ENCODE measurements at places on chromosomes 13 and 19. TPM values are rescaled to one million over a fixed set of nuclear protein-coding genes. Genes with fewer than 3 reads are reported as not detected.

GRCh38 chr13:26708007-26708297, 52.6 kb downstream of the GPR12 start:
- no peak overlapping the region for H3K27ac ChIP-seq
- H3K27me3 ChIP-seq, result no peaks in the 10 kb centered on the region
- no peak overlapping the region for H3K4me3 ChIP-seq
- no peaks in the 10 kb centered on the region for H3K36me3 ChIP-seq

- H3K27me3 ChIP-seq, result no peaks in the 10 kb centered on the region
- H3K4me1 ChIP-seq, result no peaks in the 10 kb centered on the region
- no peak overlapping the region for H3K4me3 ChIP-seq
- peaks cover 35% of the 10 kb centered on the region for H3K36me3 ChIP-seq
- DNase-seq, result peak; percentile 39
- no peak overlapping the region for H3K27ac ChIP-seq
Observed at GRCh38 chr19:1424192-1424955, 13.8 kb upstream of the RPS15 start.

Gene CDK8
- total RNA-seq, result 8.5 TPM

DNA sequence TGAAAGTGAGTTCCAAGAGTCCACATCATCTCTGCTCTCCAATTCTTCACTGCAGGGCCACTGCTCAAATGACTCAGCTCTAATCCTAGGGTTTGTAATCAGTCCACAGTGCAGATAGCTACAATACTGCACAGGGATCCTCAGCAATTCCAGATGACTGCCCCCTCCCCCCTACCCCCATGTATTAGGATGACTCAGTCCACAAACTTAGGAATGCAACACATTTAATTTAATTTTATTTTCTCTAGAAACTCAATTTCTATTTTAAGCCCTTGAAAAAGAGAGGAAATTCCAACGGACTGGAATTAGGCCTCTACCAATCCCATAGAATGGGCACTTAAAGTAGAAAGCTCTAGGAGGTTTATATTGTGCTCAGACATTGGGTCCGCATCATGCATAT, 173.8 kb upstream of the SOX21 start:
- no peak overlapping the region for H3K4me3 ChIP-seq
- H3K4me1 ChIP-seq, result peaks cover 5% of the 10 kb centered on the region
- H3K36me3 ChIP-seq, result no peaks in the 10 kb centered on the region
- no peaks in the 10 kb centered on the region for H3K27me3 ChIP-seq
- no peak for DNase-seq
- H3K27ac ChIP-seq, result no peak overlapping the region

- peak overlapping the region; percentile 63 for H3K27ac ChIP-seq
- no peaks in the 10 kb centered on the region for H3K27me3 ChIP-seq
- peak overlapping the region; percentile 73 for H3K4me3 ChIP-seq
- DNase-seq, result peak; percentile 85
Observed at GRCh38 chr19:17235300-17235970, 9.4 kb downstream of the OCEL1 start.

- no peaks in the 10 kb centered on the region for H3K27me3 ChIP-seq
- no peak overlapping the region for H3K4me3 ChIP-seq
- H3K36me3 ChIP-seq, result no peaks in the 10 kb centered on the region
Observed at GRCh38 chr13:97124915-97125809, 97.0 kb upstream of the MBNL2 start.

Gene ARHGEF1
- 136 TPM for total RNA-seq

Gene GAS6
- total RNA-seq, result not detected

- no peaks in the 10 kb centered on the region for H3K36me3 ChIP-seq
- no peak overlapping the region for H3K27ac ChIP-seq
- H3K4me1 ChIP-seq, result no peaks in the 10 kb centered on the region
- no peak overlapping the region for H3K4me3 ChIP-seq
Observed at GRCh38 chr13:71610876-71611275, 256.1 kb downstream of the DACH1 start.

GRCh38 chr13:46403851-46404732, 17.0 kb upstream of the RUBCNL start:
- DNase-seq, result no peak
- no peak overlapping the region for H3K27ac ChIP-seq
- H3K27me3 ChIP-seq, result no peaks in the 10 kb centered on the region
- H3K36me3 ChIP-seq, result no peaks in the 10 kb centered on the region

GRCh38 chr13:105796081-105796480, 739.4 kb downstream of the EFNB2 start:
- no peak overlapping the region for H3K27ac ChIP-seq
- no peak for DNase-seq
- H3K4me3 ChIP-seq, result no peak overlapping the region
- H3K27me3 ChIP-seq, result no peaks in the 10 kb centered on the region
- no peaks in the 10 kb centered on the region for H3K4me1 ChIP-seq

GRCh38 chr19:46472592-46472991, 1.2 kb upstream of the PNMA8A start:
- H3K36me3 ChIP-seq, result no peaks in the 10 kb centered on the region
- no peaks in the 10 kb centered on the region for H3K27me3 ChIP-seq
- no peak overlapping the region for H3K27ac ChIP-seq
- H3K4me1 ChIP-seq, result no peaks in the 10 kb centered on the region
- peak; percentile 41 for DNase-seq

Gene LRP3
- total RNA-seq, result not detected

Gene PRR36
- total RNA-seq, result not detected

Gene NFIX
- total RNA-seq, result 0.18 TPM

Gene ENOX1
- not detected for total RNA-seq

DNA sequence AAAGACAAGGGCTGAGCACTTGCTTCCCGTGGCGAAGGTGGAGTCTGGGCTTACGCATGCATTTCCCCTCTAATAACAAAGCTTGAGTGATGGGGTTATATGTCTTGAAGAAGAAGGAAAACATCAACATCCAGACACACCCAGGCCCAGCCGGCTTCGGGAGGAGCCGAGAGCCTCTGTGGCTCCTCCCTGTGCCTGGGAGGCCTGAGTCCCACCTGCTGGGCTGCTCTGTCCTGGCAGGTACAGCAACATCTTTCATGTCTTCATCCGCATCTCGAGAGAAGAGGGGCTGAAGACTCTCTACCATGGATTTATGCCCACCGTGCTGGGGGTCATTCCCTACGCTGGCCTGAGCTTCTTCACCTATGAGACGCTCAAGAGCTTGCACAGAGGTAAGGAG, 30.6 kb downstream of the TMEM161A start:
- H3K27me3 ChIP-seq, result no peaks in the 10 kb centered on the region
- H3K4me3 ChIP-seq, result no peak overlapping the region
- no peaks in the 10 kb centered on the region for H3K36me3 ChIP-seq
- peaks cover 22% of the 10 kb centered on the region for H3K4me1 ChIP-seq

Gene FCGBP
- total RNA-seq, result 0.32 TPM

GRCh38 chr19:310141-310651, 19.0 kb upstream of the PLPP2 start:
- no peak overlapping the region for H3K4me3 ChIP-seq
- no peaks in the 10 kb centered on the region for H3K36me3 ChIP-seq
- no peak for DNase-seq
- H3K4me1 ChIP-seq, result no peaks in the 10 kb centered on the region
- H3K27me3 ChIP-seq, result no peaks in the 10 kb centered on the region

DNA sequence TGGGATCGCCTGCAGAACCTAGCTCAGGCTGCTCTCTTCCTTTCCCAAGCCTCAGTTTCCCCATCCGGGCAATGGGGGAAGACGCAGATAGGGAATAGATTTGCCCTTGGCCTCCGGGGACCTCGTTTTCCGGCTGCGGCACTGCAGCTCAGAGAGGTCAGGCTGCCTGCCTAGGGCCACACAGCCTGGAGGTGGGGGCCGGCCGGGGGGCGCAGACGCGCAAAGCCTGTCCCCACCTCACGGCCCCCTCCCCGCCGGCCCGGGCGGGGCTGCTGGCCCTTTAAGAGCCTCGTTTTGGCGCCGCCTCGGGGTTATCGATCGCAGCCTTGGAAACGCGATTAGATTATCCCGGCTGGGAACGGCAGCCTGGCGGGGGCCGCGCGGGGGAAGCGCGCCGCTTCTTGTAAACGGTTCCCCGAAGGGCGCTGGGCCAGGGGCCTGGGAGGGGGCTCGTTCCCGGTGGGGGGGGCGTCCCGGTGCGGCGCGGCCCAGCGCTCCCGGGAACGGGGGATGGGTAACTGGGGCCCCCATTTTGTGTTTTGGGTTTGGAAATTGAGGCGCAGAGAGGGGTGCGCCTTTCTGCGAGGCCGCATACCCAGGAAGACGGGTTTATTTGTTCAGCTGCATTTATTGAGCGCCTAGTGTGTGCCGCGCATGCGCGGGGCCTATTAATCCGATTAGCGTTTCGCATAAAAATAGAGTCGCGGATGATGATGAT, 23.4 kb upstream of the TCF3 start:
- H3K27ac ChIP-seq, result no peak overlapping the region
- peaks cover 15% of the 10 kb centered on the region for H3K4me1 ChIP-seq
- H3K36me3 ChIP-seq, result no peaks in the 10 kb centered on the region
- H3K4me3 ChIP-seq, result no peak overlapping the region
